ENCODE measurements at places on chromosomes 12 and 14.

GRCh38 chr12:2332947-2333346 lies 280.2 kb downstream of the CACNA1C start:
- DNase-seq, result no peak

- no peak for DNase-seq
Observed at GRCh38 chr12:96501133-96501761, 11.9 kb downstream of the CFAP54 start.

- peak; percentile 16 for DNase-seq
Observed at GRCh38 chr12:15688202-15688736, 100.9 kb downstream of the EPS8 start.

GRCh38 chr14:43161477-43161876 lies 1345.6 kb downstream of the FSCB start:
- no peak for DNase-seq

GRCh38 chr12:74849801-74850200 lies 312.2 kb downstream of the ATXN7L3B start:
- DNase-seq, result no peak

DNA sequence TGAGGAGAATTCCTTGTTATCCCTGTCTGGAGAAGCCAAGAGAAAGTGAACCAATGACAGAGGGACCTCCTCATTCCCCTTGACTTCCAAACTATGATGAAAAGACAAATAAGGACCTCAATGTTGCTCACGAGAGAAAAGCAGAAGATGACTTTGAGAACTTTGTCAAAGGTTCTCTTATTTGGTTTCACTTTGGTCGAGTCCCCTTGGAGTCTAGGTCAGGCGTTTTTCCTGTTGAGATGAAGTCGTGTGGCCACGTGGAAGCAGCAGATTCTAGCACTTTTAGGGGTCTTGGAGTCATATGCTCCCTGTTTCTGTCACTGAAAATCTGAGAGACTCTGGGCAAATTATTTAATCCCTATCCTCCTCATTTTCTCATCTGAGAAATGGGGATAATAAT lies 33.8 kb upstream of the COL2A1 start:
- DNase-seq, result no peak

- DNase-seq, result no peak
Observed at GRCh38 chr12:101567918-101568317, 26.9 kb upstream of the MYBPC1 start.

DNA sequence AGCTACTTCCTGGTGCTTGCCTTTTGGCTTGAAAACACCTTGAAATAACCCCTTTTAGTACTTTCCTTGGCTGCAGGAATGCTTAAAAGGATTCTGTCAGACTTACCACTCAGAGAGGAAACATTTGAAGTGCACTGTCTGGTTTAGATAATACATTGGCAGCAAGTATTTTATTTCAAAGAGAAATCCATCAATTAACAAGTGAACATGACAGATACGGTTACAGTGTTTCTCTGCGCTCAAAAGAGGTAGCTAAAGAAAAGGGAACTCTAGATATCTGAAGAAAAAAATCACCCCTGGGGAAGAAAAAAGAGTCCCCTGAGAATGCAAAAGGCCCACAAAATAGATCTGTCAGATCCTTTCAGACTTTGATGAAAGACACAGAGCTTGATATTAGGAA lies 421.9 kb downstream of the LRFN5 start:
- no peak for DNase-seq

GRCh38 chr12:122871851-122872780 lies 23.8 kb downstream of the VPS37B start:
- no peak for DNase-seq

GRCh38 chr12:89732522-89732921 lies 23.9 kb upstream of the ATP2B1 start:
- no peak for DNase-seq

- peak; percentile 13 for DNase-seq
Observed at GRCh38 chr12:87274594-87275245, 754.5 kb downstream of the C12orf50 start.

- no peak for DNase-seq
Observed at GRCh38 chr12:105640761-105641160, 310.3 kb downstream of the C12orf75 start.

DNA sequence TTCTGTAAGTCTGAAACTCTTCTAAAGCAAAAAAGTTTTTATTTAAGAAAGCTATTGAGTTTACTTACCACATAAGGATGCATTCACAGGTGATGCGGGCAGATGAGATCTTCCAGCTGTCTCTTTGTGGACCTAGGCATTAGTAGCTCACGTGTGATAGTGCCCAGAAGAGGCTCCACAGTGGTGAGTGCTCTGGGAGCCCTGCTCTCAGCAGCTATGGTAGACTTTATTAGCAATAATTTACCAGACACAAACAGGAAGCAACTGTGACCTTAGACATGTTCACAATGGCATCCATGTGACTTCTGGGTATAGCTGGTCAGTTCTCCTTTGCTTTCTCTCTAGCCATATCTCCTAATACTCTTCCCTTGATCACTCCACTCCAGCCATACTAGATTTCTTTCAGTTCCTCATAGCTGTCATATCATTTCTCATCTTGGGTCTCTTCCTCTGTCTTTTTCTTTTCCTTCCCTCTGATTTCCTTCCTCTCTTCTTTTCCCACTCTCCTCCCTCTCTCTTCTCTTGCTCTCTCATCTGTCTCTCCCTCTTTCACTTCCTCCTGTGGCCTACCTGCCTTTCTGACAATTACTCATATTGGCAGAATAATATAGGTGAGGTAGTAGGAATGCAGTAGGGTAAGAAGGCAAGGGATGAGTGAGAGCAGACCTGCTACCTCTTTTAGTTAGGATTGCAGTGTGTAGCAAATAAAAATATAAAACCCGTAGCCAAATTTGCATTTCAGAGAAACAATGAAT lies 75.2 kb upstream of the SCAF11 start:
- no peak for DNase-seq
